ENCODE measurements at places on chromosomes 3 and 15. TPM values are rescaled to one million over a fixed set of nuclear protein-coding genes. Genes with fewer than 3 reads are reported as not detected.

Gene GALNT15
- 6.5 TPM for total RNA-seq

Gene TRAIP
- total RNA-seq = 6.6 TPM

GRCh38 chr3:38110314-38111050 is 26.4 kb downstream of the ACAA1 start:
- DNase-seq = no peak

DNA sequence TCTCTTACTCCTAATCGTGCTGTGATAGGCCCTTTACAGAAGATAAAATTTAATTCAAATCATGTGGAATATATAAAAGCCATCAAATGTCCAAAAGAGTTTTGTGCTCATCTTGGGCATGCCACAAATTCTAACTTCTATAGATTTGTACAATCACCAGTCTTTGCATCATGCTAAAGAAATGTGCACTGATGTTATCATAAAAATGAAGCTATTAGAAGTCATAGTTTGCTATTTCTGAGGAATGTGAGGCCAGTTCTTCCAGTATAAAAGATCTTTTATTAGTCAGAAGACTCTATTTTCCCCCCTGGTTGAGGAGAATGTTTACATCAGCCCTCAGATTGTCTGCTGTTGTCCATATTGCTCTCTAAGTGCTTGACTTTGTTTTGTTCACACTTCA is 2.1 kb upstream of the ANXA2 start:
- DNase-seq = peak; percentile 88

- DNase-seq = no peak
Measured at GRCh38 chr15:81853150-81853748, 192.6 kb downstream of the MEX3B start.

GRCh38 chr15:89118481-89118989 is 30.3 kb downstream of the ABHD2 start:
- DNase-seq = no peak

- no peak for DNase-seq
Measured at GRCh38 chr15:67603063-67603462, 60.6 kb downstream of the MAP2K5 start.
